ENCODE measurements at places on chromosomes 11 and 22. TPM values are rescaled to one million over a fixed set of nuclear protein-coding genes. Genes with fewer than 3 reads are reported as not detected.

- H3K27ac ChIP-seq = no peak overlapping the region
- no peaks in the 10 kb centered on the region for H3K4me1 ChIP-seq
- no peak for DNase-seq
- H3K27me3 ChIP-seq = no peaks in the 10 kb centered on the region
Observed at GRCh38 chr22:46395145-46395544, 59.6 kb downstream of the TRMU start.

DNA sequence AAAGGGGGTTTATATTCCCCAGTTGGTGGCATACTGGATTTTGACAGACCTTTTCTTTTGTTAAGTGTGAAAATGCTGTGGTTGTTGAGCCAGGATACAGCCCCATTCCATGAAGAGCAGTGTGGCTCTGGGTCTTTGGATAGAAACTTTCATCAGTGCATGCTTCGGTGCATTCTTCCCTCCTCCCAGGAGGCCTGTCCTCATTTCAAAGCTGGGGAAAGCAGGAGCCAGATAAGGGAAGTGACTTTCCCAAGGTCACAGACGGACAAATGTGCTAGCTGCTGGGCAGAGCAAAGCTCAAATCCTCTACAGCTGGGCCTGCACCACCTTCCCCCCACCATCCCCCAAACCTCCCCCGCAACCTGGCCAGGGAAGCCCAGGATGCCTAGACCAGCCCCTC is 184.5 kb upstream of the NTM start:
- no peak overlapping the region for H3K4me3 ChIP-seq
- DNase-seq = no peak
- no peaks in the 10 kb centered on the region for H3K36me3 ChIP-seq
- no peak overlapping the region for H3K27ac ChIP-seq
- no peaks in the 10 kb centered on the region for H3K4me1 ChIP-seq
- H3K27me3 ChIP-seq = no peaks in the 10 kb centered on the region

GRCh38 chr11:117851106-117851505 is 25.4 kb downstream of the FXYD6 start:
- 0 out of 2 replicates have a peak, but pooled peaks cover 4% of the 10 kb centered on the region for H3K27me3 ChIP-seq
- H3K4me1 ChIP-seq = no peaks in the 10 kb centered on the region
- H3K27ac ChIP-seq = no peak overlapping the region
- no peak overlapping the region for H3K4me3 ChIP-seq

DNA sequence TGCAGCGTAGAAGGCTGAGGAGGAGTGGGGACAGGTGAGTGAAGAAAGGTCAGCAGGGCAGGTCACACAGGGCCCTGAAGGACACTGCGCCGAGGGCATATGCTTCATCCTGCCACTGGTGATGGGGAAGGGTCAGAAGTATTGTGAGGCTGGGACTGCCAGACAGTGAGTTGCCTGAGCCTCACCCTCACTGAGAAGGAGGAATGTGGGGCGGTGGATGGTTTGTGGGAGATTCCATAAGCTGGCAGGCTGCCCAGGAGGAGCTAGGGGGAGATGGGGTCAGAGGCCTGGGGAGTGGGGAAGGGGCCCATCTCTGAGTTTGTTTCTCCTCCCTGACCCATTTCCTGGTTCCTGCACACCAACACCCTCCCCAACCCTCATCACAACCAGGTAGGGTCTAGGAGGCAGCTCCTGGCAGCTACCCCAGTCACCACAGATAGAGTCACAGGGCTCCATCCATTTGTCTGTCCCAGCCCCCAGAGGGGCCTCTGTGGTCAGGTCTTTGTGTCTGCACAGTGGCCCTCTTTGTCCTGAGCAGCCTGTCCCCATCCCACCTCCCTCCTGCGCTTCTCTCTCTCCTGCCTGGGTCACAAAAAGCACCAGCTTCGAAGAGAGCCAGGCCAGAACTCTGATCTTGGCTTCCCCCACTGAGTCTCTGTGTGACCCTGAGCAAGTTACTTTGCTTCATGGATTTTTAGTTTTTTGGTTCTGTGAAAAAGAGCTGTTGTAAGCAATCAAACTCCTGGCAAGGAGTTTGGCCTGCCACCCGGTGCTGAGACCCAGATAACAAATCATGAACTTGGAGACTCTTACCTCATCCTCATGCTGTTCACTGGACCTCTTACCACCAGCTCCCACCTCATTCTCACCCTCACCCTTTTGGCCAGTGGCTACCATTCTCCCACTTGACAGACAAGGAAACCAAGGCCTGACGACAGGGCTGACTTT is 4.6 kb upstream of the P2RY2 start:
- H3K27me3 ChIP-seq = no peaks in the 10 kb centered on the region
- H3K36me3 ChIP-seq = no peaks in the 10 kb centered on the region
- DNase-seq = no peak
- H3K27ac ChIP-seq = no peak overlapping the region

DNA sequence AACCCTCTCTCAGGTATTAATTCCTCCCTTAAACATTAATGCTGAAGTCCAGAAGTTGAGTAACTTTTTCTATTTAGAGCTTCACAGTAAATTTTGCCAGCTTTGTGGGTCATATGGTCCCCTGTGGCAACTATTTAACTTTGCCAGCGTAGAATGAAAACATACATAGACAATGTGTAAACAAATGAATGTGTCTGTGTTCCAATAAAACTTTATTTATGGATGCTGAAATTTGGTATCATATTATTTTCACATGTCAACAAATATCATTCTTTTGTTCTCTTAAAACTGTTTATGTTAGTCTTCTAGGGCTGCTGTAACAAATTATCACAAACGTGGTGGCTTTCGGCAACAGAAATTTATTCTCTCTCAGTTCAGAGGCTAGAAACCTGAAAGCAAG is 85.1 kb downstream of the TMEM135 start:
- no peaks in the 10 kb centered on the region for H3K27me3 ChIP-seq
- DNase-seq = no peak
- no peaks in the 10 kb centered on the region for H3K36me3 ChIP-seq
- no peak overlapping the region for H3K4me3 ChIP-seq

OR51I1 gene
- not detected for total RNA-seq
